Fibroblast of lung (primary cell): ENCODE measurements at places on chromosomes 3 and 15. TPM values are rescaled to one million over a fixed set of nuclear protein-coding genes. Genes with fewer than 3 reads are reported as not detected.

The ITIH1 gene
- not detected in 2 replicates for total RNA-seq

DNA sequence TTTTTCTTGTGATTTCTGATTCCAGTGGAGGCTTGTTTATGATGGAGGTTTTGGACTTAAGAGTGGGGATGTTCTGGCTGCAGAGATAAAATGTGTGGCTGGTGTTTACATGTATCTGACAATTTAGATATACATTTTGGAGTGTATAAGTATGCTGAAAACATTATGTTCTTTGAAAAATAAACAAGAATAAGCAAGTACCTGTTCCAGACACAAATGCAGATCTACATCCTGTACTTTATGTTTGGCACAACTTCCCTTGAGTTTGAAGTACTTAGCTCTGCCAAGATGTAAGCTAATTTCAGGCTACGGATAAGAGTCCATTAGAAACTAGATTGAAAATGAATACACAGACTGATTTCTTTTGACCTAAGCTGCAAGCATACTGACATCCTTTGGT is 277.2 kb downstream of the CHST2 start:
- H3K27me3 ChIP-seq = no peaks in the 10 kb centered on the region
- no peak overlapping the region for H3K4me3 ChIP-seq
- no peak overlapping the region for H3K27ac ChIP-seq
- DNase-seq = no peak
- H3K4me1 ChIP-seq = no peaks in the 10 kb centered on the region
- H3K36me3 ChIP-seq = no peaks in the 10 kb centered on the region

GRCh38 chr3:150265305-150265704 is 142.8 kb upstream of the TSC22D2 start:
- no peak overlapping the region for H3K27ac ChIP-seq
- H3K27me3 ChIP-seq = no peaks in the 10 kb centered on the region
- H3K4me1 ChIP-seq = peaks cover 3% of the 10 kb centered on the region
- H3K4me3 ChIP-seq = no peak overlapping the region
- DNase-seq = no peak
- H3K36me3 ChIP-seq = no peaks in the 10 kb centered on the region

DNA sequence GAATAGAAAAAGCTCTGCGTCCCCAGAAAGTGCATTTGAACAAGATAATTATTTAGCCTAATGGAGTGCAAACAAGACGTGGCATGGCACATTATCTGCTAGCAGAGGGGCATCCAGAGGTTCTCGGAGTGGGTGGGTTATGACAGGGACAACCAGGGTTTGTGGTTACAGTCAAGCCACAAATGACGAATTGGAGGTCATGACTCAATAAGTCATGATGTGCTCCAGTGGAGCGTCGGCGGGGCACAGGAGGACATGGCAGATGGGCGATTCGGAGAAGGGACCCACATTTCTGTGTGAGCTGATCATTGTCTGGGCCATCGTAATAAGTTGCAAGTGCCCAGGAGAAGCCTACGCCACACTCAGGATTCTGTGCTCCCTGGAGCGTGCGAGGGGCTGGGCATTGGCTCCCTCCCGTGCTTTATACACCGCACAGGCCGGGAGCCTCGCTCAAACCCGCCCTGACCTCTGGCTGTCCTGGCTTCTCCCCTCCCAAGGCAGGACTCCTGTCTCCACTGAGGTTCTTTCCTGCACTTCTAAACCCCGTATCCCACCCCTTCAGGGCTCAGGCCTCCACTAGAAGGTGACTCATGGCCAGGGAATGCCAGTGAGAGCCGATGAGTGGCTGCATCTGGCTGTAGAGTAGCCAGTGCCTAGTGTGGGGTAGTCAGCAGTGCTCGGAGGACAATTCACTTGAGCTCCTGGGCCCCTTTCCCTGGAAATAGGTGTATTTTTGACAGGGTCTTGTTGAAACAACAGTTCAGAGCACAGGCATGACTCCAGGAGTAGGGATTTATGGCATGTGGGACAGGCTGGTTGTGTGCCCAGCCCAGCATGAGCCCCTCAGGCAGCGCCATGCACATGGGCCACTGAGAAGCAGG is 67.4 kb downstream of the GRIP2 start:
- no peaks in the 10 kb centered on the region for H3K27me3 ChIP-seq
- peak overlapping the region; percentile 26 for H3K27ac ChIP-seq
- H3K4me3 ChIP-seq = no peak overlapping the region
- DNase-seq = peak; percentile 88
- H3K4me1 ChIP-seq = peaks cover 15% of the 10 kb centered on the region
